ENCODE measurements at places on chromosomes 13 and 19.

DNA sequence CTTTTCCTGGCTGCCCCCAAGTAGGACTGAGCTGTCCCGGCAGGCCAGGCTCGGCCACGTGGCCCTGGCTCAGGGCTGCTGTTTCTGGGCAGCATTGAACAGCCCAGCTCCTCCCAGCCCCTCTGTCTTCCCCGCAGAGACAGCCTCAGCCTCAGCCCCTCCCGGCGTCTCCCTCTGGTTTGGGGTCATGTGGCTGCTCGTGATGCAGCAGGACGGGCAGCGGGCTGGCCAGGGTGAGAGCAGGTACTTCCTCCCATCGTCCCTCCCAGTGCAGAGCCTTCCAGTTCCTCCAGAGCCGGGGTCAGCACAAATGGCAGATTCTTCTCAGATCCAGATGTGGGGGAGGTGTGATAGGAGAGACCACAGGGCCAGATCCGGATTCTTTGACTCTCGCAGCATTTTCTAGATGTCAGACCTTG lies 114.6 kb downstream of the KDM4B start:
- DNase-seq = no peak

GRCh38 chr19:15239337-15239949 lies 7.2 kb upstream of the EPHX3 start:
- no peak for DNase-seq

GRCh38 chr13:107117327-107118012 lies 549.5 kb upstream of the ARGLU1 start:
- DNase-seq = no peak

DNA sequence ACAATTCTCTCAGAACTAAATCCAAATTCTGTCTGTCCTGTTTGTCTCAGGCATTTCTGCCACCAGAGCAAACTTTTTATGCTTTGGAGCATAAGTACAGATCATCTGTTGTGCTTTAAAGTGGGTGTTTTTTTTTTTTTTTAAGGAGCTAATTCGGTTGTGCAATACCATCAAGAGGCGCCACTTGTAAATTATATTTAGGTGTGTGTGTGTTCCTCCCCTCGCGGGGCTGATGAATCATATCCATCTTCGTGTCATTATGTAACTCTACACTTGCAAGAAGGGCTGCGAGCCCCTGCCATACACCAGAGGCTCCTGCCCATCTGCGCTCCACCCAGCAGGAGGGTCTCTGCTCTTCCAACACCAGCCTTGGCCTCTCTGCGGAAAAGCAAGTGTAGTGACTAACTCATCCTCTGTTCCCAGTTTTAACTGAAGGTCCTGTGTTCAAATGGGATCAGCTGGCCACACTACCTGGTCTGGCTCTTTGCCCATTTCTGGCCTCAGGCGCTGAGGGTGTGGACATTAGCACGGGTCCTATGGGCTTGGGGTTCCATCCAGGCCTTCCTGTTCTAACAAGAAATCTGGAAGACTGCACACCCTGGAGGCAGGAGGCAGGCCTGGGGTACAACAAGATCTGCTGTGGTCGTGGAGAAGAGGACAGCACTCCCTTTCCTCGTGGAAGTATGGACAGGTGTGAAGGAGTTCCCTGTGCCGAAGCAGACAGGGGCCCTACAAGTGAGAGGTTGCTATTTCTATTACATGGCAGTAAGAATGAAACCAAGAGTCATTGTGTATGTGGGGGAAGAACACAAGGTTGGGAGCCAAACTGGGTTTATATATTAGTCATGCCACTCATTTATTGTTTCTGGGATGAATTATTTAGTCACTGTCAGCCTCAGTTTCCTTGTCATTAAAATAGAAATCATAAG lies 96.1 kb upstream of the MBNL2 start:
- no peak for DNase-seq

- no peak for DNase-seq
Measured at GRCh38 chr19:17534767-17535166, 20.7 kb upstream of the COLGALT1 start.

- DNase-seq = peak; percentile 49
Measured at GRCh38 chr19:547836-548720, 4.2 kb downstream of the GZMM start.

DNA sequence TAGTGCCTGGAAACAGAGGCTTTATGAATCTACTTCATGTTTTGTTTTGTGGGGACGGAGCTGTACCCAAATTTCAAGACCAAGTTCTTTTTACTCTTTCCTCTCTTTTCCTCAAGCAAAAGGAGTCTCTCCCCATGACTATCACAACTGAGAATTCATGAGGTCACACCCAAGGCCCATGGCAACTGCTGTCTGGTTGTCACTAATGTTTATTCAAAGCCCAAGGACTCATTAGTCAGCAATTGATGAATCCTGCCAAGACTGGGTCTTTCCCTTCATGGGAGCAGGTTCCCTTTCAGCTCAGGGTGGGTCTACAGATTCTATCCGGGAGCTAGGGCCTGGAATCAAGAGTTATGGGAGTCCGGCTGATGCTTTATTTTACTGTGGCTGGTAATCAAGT lies 441.5 kb upstream of the PCDH20 start:
- DNase-seq = no peak

DNA sequence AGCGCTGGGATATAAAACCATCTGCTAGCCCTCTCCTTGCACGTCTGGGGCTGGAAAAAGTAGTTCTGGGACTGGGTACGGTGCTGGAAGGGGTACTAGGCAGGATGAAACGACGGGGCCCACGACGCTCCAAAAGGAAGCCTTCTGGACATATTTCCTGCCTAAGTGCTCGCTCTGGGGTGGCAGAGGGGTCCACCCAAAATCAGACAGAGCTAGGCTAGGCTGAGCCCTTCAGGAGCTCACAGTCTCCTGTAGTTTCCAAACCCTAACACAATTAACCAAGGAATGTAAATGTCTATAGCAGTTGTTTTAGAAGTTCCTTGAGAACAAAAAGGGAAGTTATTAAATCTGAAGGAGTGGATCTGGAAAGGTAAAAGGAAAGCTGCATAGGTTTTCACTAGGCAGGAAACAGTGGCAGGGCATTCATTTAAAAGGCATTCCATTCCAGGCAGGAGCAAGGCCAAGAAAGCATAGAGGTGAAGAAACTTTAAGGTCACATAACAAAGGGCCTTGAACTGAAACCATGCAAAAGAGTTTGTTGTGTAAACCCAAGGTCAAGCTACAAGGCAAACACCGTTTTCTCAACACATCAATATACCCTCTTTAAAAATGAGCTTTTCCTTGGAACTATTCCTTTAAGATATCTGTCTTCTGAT lies 634 bp upstream of the DIAPH3 start:
- no peak for DNase-seq

DNA sequence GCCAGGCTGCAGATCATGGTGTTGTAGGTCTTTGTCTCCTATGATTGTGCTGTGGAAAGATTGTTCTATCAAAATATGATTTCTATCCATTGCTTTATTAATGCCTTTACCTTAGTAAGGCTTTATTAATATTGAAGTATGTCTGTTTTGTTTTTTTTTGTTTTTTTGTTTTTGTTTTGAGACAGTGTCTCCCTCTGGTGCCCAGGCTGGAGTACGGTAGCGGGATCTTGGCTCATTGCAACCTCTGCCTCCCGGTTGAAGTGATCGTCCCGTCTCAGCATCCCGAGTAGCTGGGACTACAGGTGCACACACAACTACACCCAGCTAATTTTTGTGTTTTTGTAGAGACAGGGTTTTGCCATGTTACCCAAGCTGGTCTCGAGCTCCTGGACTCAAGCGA lies 7.7 kb downstream of the IRGC start:
- DNase-seq = no peak

DNA sequence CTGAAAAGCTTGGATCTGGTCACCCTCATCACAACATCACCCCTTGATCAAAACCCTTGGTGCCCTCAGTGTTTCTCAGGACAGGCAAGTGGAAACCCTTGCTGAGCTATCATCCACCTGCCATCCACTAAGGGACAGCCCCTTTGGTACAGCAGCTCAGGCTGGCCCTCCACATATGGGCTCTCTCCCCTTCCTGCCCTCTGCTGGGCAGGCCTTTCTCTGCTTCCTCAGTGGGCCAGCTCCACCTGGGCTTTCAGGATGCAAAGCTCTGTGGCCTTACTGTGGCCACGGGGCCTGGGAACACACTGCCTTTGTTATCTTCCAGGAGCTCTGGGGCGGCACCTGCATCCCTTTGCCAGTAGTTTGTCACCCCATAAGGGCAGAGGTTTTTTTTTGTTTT lies 4.9 kb downstream of the SUGP1 start:
- no peak for DNase-seq

DNA sequence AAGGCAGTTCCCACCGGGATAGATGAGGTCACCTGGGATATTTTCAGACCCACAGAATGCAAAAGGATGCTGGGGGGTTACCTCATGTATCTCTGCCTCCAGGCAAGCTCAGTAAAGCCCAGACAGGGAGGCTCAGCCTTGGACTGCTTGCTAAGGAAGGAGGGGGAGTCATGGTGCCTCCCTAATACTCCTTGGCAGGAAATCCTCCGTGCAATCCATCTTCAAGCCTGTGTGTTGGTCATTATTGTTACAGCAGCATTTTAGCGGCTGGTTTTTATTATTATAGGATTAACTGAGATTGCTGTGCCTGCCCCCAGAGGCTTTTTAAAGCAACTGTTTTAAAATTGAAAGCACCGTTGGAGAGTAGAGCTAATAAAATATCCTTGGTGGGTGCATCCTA lies 188.5 kb upstream of the UBL3 start:
- DNase-seq = no peak

DNA sequence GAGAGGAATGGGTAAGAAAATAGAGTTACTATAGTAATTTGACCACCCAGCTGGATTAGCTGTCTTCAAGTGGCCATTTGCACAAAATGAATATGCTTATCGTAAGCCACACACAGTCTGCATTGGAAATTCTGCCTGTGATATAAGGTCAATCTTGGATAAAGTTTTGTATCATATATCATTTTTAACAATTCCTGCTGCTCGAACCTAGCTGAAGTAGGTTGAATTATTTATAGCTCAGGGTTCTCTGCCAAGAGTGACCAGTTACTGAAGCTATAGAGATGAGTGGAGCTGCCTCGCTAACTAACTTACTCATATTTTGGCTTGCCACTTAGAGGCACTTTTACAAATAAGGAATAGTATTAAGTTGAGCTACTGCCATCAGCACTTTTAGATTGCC lies 220.9 kb downstream of the RGCC start:
- no peak for DNase-seq

DNA sequence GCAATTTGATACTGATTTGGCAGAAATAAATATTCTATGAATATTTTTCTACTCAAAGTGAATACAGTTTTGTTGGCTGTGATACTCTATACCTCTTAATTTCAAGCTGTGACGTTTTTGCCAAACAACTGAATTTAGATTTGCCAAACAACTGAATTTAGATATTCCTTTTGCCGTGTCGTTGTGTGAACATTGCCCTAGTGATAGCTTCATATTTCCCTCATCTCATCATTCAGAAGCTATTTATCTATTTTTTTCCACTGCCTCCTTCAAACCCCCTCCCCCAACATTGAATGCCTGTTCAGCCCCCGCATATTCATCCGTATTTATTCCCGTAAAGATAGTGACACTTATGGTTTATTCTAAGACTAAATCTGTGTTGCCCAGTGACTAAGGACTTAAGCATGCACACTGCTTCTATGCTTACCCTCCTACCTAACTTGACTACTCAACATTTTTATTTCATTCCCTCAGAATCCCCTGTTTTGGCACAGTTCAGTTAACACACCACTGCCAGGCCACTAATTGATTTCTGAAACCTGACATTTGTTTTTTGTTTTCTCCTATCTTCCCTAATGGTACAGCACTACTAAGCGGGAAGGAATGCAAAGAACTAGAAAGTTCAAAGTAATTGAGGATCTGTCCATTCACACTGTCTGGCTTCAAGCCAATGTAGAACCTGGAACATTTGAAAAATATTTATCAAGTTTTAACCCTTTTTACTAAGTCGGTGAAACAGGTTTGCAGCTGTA lies 2.8 kb upstream of the KLF5 start:
- DNase-seq = no peak

DNA sequence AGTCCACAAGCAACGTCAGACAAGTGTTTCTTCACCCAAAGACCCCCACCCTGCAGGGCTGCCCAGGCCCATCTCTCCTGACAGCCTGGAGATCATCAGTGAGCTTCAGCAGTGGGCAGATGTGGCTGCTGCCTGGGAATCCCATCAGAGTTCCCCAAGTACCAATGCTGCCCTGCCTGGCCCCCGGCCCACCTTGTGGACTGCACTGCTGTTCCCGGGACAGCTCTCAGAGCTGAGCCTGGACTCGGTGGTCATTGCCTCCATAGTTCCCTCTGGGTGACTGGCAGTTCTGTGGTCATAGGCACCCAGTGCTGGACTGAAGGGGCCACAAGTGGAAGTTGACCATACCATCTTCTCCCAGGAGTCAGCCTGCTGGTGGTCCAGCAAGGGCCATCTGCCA lies 24.5 kb upstream of the ZNF492 start:
- DNase-seq = no peak

DNA sequence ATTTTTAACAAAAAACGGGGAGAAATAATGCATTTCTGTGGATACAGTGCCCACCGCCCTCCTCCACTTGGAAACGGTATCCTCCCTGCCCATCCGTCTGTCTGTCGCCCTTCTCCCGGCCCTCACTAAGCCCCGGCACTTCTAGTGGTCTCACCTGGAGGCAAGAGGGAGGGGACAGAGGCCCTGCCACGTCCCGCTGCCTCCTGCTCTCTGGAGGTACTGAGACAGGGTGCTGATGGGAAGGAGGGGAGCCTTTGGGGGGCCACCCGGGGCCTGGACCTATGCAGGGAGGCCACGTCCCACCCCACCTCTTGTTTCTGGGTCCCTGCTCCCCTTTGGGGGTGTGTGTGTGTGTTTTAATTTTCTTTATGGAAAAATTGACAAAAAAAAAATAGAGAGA lies 3.0 kb upstream of the HAMP start:
- no peak for DNase-seq

- no peak for DNase-seq
Measured at GRCh38 chr19:7970716-7971448, 27.4 kb upstream of the TIMM44 start.

DNA sequence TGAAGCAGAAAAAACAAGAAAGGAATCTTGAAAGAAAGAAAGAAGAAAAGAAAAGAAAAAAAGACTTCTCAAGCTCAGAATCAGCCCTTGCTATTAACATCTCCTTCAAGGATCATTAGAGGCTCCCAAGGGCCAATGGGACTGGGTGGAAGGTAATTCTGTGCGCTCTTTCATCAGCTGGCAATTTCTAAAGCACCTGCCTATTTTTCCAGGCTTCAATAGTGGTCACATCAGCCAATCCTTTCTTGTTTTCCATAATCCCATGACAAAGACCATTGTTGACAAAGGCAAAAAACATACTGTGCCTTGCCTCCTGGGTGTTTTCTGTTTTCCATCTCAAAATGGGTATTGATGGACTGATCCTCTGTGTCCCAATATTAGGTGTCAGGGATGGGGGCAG lies 88.2 kb upstream of the TSC22D1 start:
- DNase-seq = no peak

DNA sequence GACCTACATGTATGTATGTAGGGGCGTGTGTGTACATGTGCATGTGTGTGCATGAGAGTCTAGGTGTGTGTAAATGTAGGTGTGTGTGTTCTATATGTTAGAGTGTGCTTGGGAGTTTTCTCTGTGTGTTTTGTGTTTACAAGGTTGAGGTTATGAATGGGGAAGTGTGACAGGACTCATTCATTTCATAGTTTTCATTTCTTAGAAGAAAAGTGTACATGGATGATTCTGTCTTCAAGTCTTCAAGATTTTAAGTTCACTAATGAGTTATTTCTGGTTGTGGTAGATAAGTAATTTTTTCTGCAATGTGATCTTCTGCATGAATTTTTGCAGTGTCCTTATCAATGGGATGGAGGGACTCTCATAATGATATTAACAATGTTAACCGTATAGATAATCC lies 118.2 kb upstream of the SLC10A2 start:
- no peak for DNase-seq
